ENCODE measurements at places on chromosomes 5 and 9.

- no peak for DNase-seq
Measured at GRCh38 chr5:55860288-55860687, 9.1 kb downstream of the IL31RA start.

GRCh38 chr9:82443312-82443711 lies 454.7 kb downstream of the SPATA31D1 start:
- no peak for DNase-seq

DNA sequence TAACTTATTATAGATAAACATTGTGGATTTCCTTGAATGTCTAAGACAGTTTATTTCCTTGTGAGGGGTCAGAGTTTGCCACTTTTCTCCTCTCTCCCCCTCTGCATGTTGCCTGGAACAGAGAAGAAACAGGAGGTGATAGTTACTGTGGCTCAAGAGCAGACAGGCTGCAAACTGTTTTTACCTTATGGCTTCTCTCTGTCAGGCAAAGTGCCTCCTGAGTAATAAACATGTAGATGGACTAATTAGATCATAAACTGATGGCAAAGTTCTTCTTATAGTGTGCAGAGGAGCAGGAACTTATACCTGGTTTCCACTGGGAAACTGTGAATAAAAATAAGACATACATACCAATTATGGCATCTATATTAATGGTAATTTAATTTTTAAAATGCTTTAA lies 133.1 kb upstream of the CDH12 start:
- no peak for DNase-seq

DNA sequence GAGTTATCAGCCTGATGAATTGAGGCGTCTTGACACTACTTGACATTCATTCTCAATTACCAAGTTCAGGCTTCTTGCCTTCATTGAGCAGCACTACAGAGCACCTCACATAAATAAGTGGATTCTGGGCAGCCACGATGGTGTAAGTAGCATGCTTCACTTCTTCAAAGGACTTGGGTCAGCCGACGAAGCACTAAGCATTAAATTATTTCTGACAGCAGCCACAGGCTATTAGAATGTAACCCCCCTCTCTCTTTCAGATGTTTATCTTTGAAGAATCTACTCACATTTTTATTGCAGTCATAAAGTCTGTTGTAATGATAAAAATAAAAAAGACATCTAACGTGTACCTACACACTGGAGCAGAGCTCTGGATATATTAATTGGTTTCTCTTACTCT lies 45.9 kb upstream of the VPS13A start:
- DNase-seq, result no peak

- no peak for DNase-seq
Measured at GRCh38 chr5:140259500-140259899, 43.4 kb downstream of the PFDN1 start.

- DNase-seq, result no peak
Measured at GRCh38 chr9:312596-313320, 98.1 kb downstream of the DOCK8 start.

DNA sequence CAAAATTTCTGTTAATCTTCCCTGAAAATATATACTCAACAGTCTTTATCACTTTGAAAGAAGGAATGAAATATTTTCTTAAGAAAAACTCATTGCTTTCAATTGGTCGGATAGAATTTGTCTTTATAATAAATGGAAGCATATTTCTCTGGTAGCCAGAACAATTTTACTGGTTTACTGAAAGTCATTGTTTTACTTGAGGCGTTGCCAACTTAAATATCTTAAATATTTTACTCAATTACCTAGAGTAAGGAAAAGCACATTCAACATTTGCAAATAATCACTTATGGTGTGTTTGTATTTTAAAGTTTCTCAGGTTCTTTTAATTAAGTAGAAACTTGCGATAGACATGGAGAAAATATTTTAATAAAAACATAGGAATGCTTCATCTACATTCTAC lies 1181.7 kb downstream of the EFNA5 start:
- no peak for DNase-seq

DNA sequence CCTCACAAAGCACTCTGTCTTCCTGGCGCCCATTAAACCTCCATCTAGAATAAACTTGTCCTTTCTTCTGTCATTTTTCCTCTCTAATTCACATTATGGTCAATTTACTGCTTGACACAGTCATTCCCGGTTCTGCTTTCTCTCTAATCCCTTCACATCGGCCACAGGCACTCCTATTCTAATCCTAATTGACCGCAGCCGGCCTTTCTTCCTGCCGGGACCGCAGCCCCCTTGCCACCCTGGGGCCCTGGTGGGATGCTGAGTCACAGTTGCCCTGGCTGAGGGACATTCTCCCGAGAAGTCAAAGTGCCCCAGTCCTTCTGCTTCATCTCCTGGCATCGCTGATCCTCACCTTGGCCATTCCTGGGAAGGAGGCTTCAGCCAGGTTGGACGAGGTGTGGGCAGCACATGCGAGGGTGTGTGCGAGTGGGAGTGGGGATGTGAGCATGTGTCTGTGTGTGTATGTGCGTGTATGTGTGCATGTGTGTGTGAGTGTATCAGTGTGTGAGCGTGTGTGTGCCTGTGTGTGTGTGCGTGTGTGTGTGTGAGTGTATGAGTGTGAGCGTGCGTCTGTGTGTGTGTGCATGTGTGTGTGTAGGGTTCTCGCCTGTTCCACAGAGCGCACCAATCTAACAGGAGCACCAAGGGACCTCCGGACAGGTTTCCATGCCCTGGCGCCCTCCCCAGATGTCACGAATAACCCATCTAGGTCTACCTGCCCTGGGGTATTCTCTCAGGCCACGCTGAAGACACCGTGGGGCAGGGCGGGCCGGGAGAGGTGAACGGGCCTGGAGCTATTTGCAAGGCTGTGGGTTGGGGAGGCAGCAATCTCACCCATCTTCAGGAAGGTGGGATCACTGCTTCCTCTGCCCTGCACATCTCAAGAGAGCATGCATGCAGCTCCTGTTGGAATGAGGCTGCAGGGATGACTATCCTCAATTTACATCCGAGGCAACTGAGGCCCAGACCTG lies 191.2 kb downstream of the PAX5 start:
- no peak for DNase-seq

DNA sequence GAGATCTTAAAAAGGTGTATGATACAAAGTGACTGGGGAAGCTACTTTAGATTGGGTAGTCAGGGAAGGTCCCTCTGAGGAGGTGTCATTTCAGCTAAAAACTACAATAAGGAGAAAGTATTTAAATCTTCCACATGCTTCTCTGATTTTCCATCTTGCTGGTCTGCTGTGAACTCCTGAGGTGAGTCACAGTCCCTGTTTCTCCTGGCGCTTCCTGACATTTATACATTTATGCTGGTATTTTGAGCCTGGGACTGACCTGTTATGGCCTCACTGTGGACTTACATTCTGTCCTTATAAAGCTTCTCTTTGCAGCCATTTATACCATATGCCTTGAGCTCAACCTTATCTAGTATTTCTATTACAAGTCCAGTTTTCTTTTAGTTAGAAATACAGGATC lies 95.1 kb downstream of the MED27 start:
- no peak for DNase-seq

DNA sequence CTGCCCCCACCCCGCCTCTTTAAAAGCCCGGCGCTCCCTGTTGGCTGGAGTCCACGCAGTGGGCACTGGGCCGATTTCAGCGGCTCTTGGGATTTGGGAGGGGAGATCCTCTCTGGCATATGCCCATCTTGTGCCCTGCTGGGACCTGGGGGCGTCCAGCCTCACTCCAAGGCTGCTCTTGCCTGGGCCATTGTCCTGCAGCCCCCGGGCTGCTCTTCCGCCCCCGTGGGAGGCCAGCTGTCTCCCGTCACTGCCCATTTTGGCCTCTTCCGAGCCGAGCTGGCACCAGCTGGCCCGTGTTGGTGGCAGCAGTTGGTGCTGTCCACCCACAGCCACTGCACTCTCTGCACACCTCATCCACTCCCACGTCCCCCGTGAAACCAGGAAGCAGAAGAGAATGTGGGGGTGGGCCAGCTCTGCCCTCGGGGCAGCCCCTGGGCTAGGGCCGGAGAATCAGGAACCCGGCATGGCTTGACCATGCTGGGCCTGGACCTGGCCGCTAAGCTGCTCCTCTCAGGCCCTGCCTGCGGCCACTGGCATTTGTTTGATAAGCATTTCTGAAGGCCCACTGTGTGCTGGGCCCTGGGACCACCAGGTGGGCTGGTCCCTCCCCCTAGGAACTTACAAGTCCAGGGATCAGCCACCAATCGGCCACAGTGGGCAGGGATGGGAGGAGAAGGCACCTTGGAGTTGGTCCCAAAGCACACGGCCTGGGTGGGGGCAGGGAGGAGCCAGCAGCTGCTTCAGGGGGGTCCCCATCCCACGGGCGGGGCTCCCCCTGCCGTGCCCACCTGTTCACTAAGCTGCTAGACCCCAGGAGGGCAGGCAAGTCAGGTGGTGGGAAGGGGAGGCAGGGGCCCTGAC lies 2.2 kb downstream of the C8G start:
- DNase-seq, result no peak

DNA sequence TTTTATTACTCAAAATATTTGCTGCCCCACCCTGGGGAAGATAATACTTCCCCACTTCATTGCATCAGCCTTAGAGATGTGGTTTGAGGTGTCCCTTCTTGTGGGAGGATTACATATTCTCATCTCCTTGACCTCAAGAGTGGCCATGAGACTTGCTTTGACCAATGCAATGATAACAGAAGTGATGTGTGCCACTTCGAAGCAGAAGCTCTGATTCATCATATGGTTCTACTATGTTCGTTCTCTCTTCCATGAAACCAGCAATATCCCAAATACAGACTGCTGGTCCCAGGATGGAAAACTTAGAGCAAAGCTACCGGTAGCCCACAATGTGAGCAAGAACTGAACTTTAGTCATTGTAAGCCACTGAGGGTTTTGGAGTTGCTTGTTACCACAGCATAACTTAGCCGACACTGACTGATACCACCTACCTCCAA lies 92.0 kb downstream of the THBS4 start:
- no peak for DNase-seq

- DNase-seq, result no peak
Measured at GRCh38 chr9:13069498-13069897, 210.0 kb downstream of the MPDZ start.

DNA sequence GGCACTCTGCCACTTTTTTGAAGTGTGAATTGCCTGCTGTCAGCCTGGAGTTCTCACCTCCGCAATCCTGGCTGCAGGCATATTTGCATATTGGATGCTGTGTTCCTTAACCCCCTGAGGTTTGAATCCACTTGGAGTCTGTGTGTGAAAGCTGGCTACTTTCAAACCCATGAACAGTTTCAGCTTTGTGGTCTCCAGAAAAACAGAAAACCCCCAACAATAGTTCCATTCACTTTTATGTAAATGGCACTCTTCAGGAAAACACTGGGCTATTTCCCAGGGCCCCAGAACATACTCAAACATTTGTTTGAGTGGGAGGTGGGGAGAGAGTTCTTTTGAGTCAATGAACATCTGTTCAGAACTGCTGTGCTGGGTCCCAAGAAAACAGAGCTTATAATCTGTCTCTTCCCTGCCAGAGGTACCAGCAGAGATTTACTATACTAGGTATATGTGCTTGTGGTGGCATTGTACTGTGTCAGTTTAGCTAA lies 5.0 kb downstream of the NUDT2 start:
- no peak for DNase-seq

GRCh38 chr5:172115541-172115982 lies 72.5 kb downstream of the STK10 start:
- no peak for DNase-seq

- DNase-seq, result no peak
Measured at GRCh38 chr5:134561871-134562296, 36.4 kb downstream of the JADE2 start.

DNA sequence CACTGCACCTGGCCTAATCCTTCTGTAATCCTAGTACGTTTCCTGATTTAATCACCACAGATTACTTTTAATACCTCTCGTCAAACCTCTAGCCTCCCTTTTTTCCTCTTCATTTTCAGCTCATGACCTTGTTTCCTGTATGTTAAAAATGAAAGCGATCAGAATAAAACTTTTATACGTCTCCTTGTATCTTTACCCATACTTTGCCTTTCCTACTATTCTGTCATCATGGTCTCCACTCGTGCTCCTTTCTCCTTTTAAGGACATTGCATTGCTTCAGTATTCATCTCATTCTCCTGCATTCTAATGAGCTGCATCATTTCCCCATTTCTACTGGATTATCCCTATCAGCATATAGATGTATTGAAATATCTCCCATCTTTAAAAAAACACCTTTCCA lies 8.5 kb downstream of the CDC42SE2 start:
- no peak for DNase-seq

DNA sequence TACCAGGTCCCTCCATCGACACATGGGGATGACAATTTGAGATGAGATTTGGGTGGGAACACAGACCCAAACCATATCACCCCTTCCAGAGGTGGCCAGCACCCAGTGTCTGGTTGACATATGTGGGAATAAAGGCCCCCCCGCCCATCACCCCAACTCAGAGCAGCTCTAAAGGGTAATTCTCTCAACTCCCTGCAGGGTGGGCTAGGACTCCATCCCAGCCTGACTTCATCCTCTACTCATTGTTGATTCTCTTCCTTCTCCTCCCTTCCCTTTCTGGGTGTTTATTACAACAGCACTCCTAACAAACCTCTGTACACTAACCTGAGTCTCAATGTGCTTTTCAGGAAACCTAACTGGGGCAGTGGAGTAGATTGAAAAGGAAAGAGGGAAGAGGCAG lies 339.9 kb downstream of the ACTL7B start:
- DNase-seq, result no peak

DNA sequence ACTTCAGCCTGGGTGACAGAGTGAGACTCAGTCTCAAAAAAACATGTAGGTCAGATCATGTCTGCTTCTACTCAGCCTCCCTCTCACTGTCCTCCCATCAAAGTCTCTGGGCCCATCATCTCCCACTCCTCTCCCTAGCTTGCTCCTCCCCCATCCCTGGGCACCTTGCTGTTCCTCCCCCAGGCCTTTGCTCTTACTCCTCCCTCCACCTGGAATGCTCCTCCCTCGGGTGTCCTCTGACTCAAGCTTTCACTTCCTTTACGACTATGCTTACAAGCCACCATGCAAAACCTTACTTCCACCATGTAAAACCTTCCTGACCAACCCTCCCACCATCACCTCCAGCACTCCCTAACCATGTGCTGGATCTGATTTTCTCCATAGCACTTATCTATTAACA lies 51.5 kb downstream of the MTMR12 start:
- DNase-seq, result no peak

GRCh38 chr9:120925535-120926396 lies 830 bp downstream of the TRAF1 start:
- peak; percentile 67 for DNase-seq

DNA sequence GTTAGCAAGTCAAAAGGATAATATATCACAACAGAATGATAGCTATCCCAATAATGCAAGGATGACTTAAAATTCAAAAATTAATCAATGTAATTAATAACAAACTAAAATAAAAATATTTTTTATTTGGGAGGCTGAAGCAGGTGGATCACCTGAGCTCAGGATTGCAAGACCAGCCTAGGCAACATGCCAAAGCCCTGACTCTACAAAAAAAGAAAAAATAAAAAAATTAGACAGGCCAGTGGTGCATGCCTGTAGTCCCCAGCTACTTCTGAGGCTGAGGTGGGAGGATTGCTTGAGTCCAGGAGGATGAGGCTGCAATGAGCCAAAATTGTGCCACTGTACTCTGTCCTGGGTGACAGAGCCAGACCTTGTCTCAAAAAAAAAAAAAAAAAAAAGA lies 399.3 kb downstream of the ADGRV1 start:
- DNase-seq, result no peak
